ENCODE measurements at places on chromosomes 4 and X.
A peak's percentile ranks its signal among the peaks of the same experiment; 100 is the strongest.

- DNase-seq: no peak
Measured at GRCh38 chrX:34379891-34380290, 247.8 kb upstream of the FAM47A start.

GRCh38 chrX:112678831-112679230, 907 bp downstream of the LHFPL1 start:
- DNase-seq: no peak

DNA sequence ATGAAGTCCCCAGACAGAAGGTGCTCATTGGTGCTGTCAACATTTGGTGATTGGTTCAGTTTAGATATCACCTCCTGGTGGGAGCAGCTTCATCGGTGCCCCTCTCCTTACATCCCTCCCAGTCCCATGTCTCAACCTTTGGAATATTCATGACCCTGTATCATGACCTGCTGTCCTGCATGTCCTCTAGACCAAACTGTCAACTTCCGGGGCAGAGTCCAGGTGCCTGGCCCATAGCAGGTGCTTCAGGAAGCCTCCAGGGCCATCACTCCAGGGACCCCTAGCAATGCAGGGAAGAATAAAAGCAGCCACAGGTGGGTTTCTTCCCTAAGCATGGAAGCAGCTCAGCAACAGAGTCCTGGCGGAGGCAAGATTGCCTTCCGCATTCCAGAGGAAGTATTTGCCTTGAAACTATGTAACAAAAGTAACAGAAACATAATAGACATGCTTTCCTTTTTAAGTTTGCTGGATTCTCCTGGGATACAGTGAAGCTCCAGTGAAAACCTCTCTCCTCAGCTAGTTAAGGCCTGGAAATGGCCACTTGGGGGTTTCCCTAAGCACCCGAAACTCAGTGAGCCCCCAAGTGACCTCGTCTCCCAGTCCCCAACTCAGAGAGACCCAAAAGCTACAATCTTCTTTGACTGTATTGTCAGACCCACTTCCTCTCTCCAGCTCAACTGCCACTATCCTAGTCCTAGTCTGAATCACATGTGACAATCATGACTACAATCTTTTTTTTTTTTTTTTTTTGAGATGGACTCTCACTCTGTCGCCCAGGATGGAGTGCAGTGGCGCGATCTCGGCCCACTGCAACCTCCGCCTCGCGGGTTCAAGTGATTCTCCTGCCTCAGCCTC, 1.3 kb upstream of the ATP6AP1 start:
- DNase-seq: peak; percentile 16

DNA sequence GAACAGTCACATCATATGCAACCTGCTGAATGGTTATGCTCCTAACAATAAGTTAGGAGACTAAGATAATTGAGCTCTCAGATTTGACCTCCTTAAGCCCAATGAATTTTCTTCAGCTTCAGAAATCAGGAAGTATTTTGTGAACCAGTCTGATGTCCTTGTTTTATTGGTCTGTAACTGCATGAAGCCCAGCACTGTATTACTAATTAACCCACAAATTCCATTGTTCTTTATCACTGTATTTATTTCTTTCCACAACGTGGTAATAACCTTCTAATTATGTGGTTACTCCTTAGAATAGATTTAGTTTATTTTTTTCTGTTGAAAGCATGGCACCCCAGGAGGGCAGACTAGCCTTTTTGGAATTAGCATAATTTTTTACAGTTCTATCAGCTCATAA, 3.9 kb upstream of the MFAP3L start:
- no peak for DNase-seq

DNA sequence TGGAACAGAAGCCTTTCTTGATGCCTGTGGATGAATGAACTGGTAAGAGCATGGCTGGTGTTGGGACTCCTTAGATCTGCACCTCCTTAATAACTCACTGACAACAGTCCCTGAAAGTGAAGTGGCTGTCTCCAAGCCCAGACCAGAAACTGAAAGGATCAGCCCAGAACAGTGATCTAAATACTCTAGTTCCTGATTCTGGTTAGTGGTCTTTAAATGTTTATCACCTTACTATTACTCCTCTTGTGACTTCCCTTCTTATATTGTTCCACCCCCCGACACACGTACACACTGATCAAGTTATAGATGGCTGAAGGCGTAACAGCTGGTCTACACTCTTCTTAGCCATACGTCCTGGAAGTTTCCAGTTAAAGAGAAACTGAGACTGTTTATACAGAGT, 33.8 kb upstream of the ARMCX2 start:
- no peak for DNase-seq

GRCh38 chr4:6402566-6403399, 69.6 kb downstream of the PPP2R2C start:
- no peak for DNase-seq

GRCh38 chr4:3295837-3296624, 3.2 kb downstream of the RGS12 start:
- no peak for DNase-seq

GRCh38 chrX:9656277-9656676, 109.4 kb downstream of the GPR143 start:
- no peak for DNase-seq
